ENCODE measurements at places on chromosomes 2 and 18. TPM values are rescaled to one million over a fixed set of nuclear protein-coding genes. Genes with fewer than 3 reads are reported as not detected.
A peak's percentile ranks its signal among the peaks of the same experiment; 100 is the strongest.

GRCh38 chr18:53947092-53947640 is 277.3 kb downstream of the MBD2 start:
- H3K36me3 ChIP-seq: no peaks in the 10 kb centered on the region
- no peaks in the 10 kb centered on the region for H3K27me3 ChIP-seq
- H3K4me3 ChIP-seq: no peak overlapping the region
- no peak for DNase-seq
- peak overlapping the region; percentile 22 for H3K27ac ChIP-seq
- H3K4me1 ChIP-seq: peaks cover 10% of the 10 kb centered on the region

- DNase-seq: no peak
- H3K36me3 ChIP-seq: peaks cover 3% of the 10 kb centered on the region
- H3K4me1 ChIP-seq: peaks cover 28% of the 10 kb centered on the region
These were observed 464.2 kb downstream of the MEIS1 start for GRCh38 chr2:66899109-66899508.

- H3K27me3 ChIP-seq: no peaks in the 10 kb centered on the region
- no peak overlapping the region for H3K4me3 ChIP-seq
- no peak for DNase-seq
- H3K27ac ChIP-seq: no peak overlapping the region
- peaks cover 24% of the 10 kb centered on the region for H3K36me3 ChIP-seq
These were observed 57.0 kb downstream of the CEP192 start for GRCh38 chr18:13048061-13048595.

DNA sequence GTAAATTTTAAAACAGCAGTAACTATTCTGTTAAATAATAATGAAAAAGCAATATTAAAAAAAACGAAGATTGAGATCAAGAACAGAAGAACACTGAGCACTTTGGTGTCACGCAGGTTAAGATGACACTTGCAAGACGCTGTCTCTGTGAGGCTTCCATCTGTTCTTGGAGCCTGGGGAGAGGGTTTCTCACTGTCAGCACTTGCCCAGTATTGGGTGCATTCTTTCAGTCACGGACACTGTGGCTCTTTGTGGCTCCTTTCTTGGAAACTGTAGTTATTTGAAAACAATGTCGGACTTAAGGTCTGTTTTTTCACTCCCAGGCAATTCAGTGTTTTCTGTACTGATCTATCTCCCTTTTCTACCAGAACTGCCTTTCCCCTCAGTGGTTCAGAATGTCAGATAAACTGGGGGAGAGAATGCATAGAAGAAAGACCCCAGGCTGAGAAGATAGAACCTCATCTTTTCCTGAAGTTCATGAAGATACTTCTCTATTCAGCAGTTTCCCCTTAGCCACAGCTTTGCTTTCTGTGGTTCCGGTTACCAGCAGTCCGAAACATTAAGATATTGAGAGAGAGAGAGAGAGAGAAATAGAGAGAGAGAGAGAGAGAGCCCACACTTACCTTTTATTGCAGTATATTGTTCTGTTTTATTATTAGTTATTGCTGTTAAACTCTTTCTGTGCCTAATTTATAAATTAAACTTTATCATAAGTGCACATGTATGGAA is 283.3 kb downstream of the DCDC2C start:
- DNase-seq: no peak
- H3K36me3 ChIP-seq: peaks cover 4% of the 10 kb centered on the region
- H3K27me3 ChIP-seq: no peaks in the 10 kb centered on the region
- H3K4me1 ChIP-seq: peaks cover 12% of the 10 kb centered on the region
- H3K27ac ChIP-seq: no peak overlapping the region

GRCh38 chr18:79367480-79367879 is 28.2 kb upstream of the NFATC1 start:
- H3K4me3 ChIP-seq: no peak overlapping the region
- H3K27ac ChIP-seq: no peak overlapping the region
- DNase-seq: no peak
- H3K36me3 ChIP-seq: peaks cover 31% of the 10 kb centered on the region

DNA sequence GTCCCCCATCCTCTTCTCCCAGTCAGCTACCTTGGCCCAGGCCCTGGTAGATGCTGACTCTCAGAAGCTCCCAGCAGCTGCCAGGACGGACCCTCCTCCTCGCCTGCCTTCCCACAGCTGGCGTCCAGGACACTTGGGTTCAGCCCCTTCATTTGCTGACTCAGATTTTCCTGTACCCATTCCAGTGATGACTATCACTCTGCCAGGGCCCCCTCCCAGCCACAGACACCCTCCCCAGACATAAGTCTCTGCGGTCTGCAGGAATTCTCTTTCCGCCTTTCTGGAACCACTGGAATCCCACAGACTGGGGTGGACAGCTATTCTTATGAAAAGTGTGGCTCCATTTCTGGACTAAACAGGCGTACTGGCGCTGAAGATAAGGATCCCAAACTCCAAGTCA is 260.3 kb upstream of the EPAS1 start:
- H3K4me3 ChIP-seq: no peak overlapping the region
- DNase-seq: no peak
- peaks cover 29% of the 10 kb centered on the region for H3K4me1 ChIP-seq

GRCh38 chr18:69559604-69560003 is 158.9 kb downstream of the DOK6 start:
- H3K27ac ChIP-seq: no peak overlapping the region
- H3K4me3 ChIP-seq: no peak overlapping the region
- no peaks in the 10 kb centered on the region for H3K4me1 ChIP-seq

DNA sequence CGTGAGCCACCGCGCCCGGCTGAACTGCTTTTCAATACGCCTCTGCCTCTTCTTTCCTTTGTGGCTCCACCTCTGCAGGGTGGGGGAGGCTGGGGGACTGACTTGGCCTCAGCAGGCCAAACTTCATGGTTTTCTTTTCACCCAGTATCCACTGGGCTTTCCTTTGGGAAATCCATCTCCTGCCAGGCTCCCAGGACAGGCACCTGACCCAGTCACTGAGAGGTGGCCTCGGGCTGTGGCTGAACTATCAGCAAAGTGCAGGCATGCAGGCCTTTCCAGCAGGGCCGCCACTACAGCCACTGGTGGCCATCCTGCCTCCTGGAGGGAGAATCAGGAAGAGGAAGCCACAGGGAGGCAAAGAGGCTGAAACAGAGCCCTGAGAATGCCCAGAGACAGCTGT is 33.4 kb upstream of the SEMA4C start:
- no peaks in the 10 kb centered on the region for H3K36me3 ChIP-seq
- H3K4me1 ChIP-seq: peaks cover 4% of the 10 kb centered on the region
- no peaks in the 10 kb centered on the region for H3K27me3 ChIP-seq
- no peak for DNase-seq

Gene FNDC4
- 10.2 TPM for total RNA-seq
